Skin of body (tissue), 3 donors: ENCODE measurements at places on chromosomes 5 and 9. TPM values are rescaled to one million over a fixed set of nuclear protein-coding genes. Genes with fewer than 3 reads are reported as not detected.

CDX1 gene
- total RNA-seq, result 0.49 TPM

PBX3 gene
- 15.3 TPM for total RNA-seq

GLRA1 gene
- not detected for total RNA-seq

- no peak for DNase-seq
These were observed 15.9 kb upstream of the LTC4S start for GRCh38 chr5:179777909-179778308.

DNA sequence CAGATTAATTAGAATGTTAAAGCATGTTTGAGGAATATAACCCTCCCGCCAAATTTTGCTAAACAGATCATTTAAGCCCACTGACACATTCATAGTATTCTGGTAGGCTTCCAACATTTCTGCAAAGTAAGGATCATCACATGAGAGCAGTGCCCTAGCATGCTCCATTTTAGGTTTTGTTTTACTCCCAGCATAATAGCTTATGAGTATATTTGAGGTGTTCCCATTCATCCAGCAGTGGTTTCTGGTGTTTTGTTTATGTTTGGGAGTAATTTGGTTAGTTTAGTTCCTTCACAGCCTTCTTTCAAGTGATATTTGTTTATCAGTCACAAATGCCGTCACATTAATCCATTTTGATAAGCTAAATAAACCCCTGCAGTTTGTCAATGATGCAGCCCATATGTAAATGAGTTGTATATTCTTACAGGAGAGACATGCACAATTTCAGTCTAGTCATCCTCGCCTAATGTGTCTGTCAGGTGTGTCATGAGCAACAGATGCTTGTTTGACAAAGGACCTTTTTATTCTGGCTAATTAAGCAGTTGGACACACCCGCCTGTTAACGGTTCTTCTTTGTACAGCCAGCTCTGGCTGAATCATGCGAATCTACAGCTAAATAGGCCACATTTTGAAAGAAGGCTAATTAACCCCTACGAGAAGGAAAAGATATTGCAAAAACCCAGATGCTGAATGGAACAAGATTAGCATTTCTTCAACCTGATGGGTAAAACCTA is 124.4 kb downstream of the RFX3 start:
- no peak for DNase-seq

- no peak for DNase-seq
These were observed 22.0 kb upstream of the PTBP3 start for GRCh38 chr9:112355427-112355897.

- DNase-seq, result no peak
These were observed 12.4 kb upstream of the CRB2 start for GRCh38 chr9:123343443-123344191.

DNA sequence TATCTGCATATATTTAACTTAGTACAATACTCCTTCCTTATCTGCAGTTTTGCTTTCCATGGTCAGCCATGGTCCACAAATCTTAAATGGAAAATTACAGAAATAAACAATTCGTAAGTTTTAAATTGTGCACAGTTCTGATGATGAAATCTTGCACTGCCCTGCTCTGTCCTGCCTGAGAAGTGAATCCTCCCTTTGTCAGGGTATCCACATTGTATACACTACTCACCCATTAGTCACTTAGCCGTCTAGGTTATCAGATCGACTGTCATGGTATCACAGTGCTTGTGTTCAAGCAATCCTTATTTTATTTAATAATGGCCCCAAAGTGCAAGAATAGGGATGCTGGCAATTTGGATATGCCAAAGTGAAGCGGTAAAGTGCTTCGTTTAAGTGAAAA is 8.3 kb upstream of the YTHDC2 start:
- DNase-seq, result no peak
